ENCODE measurements at places on chromosomes 5 and 9.

DNA sequence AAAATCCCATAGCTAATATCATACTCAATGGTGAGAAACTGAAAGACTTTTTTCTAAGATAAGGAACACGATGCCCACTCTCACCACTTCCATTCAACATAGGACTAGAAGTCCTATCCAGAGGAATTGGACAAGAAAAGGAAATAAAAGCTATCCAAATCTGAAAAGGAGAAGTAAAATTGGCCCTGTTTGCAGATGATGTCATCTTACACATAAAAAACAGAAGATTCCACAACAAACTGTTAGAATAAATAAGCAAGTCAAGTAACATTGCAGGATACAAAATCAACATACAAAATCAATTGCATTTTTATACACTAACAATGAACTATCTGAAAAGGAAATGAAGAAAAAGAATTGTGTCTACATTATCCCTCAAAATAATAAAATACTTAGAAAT is 308.0 kb downstream of the MCTP1 start:
- DNase-seq, result no peak

- DNase-seq, result no peak
Observed at GRCh38 chr5:156783092-156783491, 67.0 kb upstream of the PPP1R2B start.

GRCh38 chr5:163459462-163459818 is 462 bp downstream of the NUDCD2 start:
- DNase-seq, result no peak

- DNase-seq, result no peak
Observed at GRCh38 chr5:1538741-1539392, 15.1 kb upstream of the LPCAT1 start.

GRCh38 chr5:42604171-42604711 is 152.4 kb upstream of the CCDC152 start:
- no peak for DNase-seq

DNA sequence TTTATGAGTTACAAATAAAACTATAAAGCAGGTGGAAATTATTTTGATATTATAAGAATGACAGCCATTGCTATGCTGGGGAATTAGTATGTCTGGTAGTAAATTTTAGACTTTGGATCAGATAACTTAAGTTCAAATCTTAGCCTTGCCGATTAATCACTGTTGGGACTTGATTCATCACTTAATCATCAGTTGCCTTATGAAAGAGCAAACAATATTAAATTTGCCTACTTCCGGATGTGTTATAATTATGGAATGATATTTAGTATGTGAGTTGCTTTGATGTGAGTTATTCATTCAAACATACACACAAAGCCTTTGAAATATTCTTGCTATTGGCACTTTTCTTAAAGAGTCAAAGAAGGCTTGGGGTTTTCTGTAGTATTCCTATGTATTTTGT is 717.7 kb downstream of the BRINP1 start:
- no peak for DNase-seq

- DNase-seq, result no peak
Observed at GRCh38 chr5:6454628-6455053, 6.0 kb downstream of the UBE2QL1 start.

DNA sequence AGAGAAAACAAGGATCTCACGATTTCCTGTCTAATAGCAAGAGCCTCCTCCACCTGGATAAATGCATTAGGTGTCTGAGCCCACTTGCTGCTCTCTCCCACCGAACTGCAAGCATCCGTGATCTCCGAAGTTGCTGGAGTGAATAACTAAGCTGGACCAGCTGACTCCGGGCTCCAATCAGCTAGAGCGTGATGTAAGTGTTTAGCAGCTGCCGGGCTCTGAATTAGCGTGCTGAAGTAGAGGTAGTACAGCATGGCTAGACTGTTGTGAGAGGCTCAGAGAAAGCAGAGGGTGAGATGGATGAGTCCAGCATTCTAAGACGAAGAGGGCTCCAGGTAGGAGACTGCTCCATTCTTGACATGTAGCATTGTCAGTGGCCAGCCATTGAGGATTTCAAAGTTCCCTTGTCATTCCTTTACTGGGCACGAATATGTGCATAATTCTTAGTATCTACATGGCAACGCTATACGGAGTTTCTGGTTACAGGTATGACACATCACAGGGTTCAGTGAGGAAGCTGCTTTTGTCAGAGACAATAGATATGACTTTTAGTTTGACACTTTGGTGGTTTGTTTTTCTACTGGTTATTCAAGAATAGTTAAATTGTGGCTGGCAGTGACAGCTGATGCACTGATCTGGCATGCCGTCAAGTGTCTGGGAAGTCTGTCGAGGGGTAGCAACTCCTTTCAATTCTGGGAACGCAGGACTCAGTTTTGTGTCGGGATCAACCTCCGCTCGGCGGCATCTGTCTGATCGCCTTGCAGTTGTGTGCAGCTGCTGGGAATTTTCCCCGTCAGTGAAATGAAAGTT is 232.6 kb downstream of the MAST4 start:
- DNase-seq, result peak; percentile 40

DNA sequence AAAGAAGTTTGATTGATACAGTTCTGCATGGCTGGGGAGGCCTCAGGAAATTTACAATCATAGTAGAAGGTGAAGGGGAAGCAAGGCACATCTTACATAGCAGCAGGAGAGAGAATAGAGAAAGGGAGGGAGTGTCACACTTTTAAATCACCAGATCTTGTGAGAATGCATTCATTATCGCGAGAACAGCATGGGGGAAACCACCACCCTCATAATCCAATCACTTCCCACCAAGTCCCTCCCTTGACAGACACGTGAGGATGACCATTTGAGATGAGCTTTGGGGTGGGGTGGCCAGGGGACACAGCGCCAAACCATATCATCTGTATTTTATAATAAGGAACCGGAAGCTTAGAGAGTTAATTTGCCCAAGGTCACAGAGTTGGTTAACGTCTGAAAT is 13.7 kb upstream of the FOCAD start:
- no peak for DNase-seq

DNA sequence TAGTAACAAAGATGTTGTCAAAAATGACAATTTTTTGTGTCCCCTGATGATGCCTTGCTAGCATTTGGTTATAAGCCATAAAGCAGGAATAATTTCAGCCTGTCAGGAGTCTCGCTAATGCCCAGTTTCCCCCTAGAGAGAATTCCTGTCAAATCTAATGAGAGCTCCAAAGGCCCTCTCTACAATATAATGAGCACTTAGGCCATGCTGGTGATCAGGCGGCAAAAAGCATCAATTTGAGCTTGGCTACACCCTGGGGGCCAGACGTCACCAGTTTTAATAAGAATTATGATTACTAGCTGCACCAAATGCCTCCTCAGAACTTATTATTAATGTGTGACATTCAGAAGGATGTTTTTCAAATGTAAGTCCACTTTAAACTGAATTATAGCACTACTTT is 6.1 kb downstream of the TLE1 start:
- no peak for DNase-seq

GRCh38 chr5:140555747-140556312 is 1.4 kb downstream of the SRA1 start:
- peak; percentile 49 for DNase-seq

DNA sequence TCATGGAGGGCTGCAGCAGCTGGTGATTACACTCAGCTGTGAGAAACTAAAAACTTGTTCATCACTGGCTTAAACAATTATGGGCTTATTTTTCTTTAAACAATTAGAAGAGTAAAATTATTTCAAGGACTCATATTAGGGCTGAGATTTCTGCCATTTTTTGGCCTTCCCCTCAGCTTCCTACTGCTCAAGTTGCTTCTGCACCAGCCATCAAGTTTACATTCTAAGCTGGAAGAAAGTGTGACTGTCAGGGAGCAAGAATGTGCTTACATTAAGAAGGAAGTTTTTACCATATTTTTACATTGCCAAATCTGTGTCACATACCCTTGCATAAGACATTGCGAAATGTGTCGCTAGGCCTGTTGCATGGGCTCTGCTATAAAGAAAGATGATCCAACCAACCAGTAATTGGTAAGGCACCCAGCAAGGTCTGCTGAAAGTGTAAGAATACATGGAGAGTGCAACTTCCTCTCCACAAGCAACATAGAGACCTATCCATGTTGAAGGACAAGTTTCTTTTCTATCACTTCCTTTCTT is 260.3 kb upstream of the CDH10 start:
- no peak for DNase-seq

DNA sequence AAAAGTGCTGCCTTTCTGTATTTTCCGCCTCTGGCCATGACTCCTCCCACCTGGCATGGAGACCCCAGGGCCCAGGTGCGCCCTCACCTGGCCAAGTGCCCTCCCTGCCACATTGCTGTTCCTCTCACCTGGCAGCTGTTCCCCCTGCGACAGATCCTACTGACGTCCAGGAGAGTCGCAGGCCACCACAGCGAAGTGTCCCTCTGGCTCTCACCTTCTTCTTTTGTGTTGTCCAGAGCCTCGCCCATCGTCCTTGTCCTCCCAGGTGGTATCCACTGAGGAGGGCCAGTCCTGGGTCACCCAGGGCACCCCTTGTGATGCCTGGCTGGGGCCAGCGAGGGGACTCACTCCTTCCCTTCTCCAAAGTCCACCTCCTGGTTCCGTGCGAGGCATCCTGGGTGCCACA is 2.6 kb downstream of the NKD2 start:
- no peak for DNase-seq

DNA sequence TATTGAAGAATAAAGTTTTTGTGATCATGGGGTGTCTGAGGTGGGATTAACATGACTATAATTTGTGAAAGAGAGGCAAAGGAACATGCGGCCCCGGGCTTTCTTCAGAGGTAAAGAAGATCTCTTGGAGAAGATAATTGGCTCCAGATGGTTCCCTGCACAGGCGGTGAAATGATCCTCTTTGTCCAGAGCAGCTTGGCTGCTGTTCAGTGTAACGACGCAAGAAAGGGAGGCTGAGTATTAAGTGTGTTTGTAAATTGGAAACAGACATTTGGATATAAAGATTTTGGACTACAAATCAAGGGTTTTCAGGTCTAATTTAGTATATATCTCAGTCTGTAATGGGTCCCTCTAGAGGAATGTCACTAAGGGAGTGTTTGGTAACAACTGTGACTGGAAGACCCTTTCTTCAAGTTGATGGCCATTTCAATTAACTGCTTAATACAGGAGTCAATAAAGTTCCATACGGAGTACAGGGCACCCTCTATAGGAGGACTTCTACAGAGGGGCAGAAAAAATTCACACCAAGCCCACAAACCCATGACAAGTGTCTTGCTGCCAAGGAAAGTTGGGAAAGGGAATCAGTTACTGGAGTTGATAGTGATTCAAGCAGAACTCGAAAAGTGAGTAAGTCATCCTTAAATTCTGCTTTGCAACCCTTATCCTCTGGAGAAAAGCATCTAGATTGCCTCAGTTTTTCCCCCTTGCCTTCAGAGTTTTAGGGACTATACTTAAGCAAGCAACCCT is 4.1 kb downstream of the EQTN start:
- no peak for DNase-seq

- DNase-seq, result no peak
Observed at GRCh38 chr5:172748341-172748843, 22.6 kb downstream of the DUSP1 start.

DNA sequence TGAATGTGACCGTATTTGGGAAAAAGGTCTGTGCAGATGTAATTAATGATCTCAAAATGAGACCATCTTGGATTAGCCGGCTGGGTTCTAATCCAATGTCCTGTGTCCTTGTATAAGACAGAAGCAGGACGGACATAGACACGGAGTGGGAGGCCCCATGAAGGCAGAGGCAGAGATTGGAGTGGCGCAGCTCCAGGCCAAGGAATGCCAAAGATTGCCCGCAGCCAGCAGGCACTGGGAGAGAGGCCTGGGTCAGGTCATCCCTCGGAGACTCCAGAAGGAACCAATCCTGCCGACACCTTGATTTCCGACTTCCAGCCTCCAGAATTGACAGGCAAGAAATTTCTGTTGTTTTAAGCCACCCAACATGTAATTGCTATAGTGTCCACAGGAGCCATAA is 13.0 kb upstream of the GFI1B start:
- DNase-seq, result no peak

- no peak for DNase-seq
Observed at GRCh38 chr5:34045996-34046395, 3.0 kb upstream of the C1QTNF3 start.

GRCh38 chr5:112219000-112219399 is 200.1 kb downstream of the EPB41L4A start:
- no peak for DNase-seq

DNA sequence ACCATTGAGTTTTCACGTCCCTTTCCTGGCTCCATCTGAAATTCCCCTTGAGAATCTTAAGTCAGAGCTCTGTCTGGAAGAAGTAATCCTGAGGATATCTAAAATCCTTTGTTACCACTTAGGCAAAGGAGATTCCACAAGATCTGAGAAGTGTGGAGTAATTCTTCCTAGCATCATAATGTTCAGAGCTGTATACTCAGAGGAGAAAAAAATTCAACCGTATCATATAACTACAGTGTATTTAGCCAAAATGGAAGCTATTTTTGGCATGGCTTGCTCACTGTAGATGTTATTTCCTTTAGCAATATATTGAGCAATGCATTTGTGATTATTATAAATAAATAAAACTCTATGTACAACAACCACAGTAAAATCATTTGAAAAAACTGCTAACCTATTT is 1858.4 kb downstream of the EFNA5 start:
- DNase-seq, result no peak

DNA sequence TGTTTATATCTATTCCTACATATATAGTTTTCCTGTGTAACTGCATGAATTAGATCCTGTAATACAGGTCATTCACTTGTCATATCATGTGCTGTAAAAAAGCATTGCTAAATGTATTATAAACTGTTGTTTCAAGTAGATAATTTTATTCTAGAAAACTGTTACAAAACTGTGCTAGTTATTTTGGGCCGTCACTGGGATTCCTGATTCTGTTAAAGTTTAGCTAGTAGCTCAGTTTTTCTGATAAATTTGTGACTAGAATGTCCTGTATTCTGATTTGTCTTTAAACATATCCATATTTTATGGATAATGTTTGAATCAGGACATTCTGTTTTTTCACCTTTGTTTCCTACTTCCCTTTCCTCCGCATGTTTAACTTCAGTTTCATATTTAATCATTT is 5.4 kb downstream of the SLF1 start:
- DNase-seq, result no peak

DNA sequence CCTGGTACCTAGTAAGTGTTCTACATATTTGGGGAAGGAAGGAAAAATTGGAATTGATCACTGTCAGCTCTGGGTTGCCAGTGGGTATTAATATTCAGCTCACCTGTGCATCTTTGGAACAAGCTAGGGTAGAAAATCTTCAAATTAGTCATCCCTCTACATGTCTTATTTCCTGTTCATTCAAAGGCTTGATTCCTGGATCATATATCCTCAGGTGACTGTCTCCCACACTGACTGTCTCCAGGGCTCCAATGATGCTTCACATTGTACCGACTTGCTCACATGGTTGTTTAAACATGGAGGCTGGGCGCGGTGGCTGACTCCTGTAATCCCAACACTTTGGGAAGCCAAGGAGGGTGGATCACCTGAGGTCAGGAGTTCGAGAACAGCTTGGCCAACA is 11.6 kb upstream of the SUSD1 start:
- no peak for DNase-seq

DNA sequence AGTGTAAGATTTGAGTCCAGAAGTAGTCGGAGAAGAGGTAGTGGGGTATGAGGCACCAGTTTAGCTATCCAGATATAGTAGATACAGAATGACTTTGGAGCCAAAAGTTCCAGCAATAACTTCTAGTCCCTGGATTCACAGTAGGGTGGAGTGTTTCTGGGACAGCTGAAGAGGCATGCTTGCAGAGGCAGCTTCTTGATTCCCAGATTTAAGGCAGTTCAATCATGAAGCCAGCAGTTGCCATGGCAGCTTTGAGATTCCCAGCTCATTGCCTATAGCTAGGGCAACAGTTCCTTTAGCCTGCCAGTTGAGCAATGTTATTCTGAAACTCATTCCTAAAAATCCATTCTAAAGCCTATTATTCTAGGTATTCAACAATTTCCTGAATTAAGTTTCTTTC is 79.2 kb downstream of the LIX1 start:
- no peak for DNase-seq

All from hematopoietic multipotent progenitor cell treated with erythropoietin and hydrocortisone succinate and interleukin-3 and kit ligand, for 17 days (in vitro differentiated cells).